HFF-Myc (cell line): ENCODE measurements at places on chromosomes 13 and 19.

- DNase-seq, result no peak
Measured at GRCh38 chr13:25351404-25351803, 20.4 kb upstream of the ATP8A2 start.

- DNase-seq, result no peak
Measured at GRCh38 chr13:110557610-110558305, 3.8 kb downstream of the RAB20 start.

GRCh38 chr13:46894568-46894967, 2.3 kb downstream of the HTR2A start:
- DNase-seq, result no peak

- peak; percentile 76 for DNase-seq
Measured at GRCh38 chr19:52269338-52270261, at the start of gene ZNF766. Gene ZNF766 (plus strand): TSS chr19:52269587. CDS start chr19:52269614, 27 bp downstream.

GRCh38 chr19:16038196-16038695, 38.0 kb upstream of the TPM4 start:
- no peak for DNase-seq

GRCh38 chr13:113584870-113585671, 518 bp downstream of the TFDP1 start:
- no peak for DNase-seq

DNA sequence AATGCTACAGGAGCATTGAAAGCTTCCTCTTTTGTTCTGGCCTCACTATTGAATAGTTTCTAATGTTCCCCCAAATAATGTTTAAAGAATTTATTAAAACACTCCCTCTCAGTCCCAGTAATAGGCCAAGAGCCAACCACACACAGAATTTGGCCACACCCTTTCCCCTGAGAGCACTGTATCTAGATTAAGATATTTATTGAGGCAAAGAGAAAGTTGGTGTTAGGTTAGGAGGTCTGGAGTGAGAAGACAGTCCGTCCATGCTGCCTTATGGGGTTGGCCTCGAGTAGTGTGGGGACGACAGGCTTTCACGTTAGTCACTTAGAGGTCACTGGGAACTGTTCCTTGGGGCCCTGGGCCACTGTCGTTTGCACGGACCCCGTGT, 122.9 kb upstream of the RNF113B start:
- no peak for DNase-seq

- no peak for DNase-seq
Measured at GRCh38 chr19:18697680-18698079, 14.2 kb downstream of the CRTC1 start.

GRCh38 chr13:37752146-37752545, 117.4 kb downstream of the TRPC4 start:
- DNase-seq, result no peak

DNA sequence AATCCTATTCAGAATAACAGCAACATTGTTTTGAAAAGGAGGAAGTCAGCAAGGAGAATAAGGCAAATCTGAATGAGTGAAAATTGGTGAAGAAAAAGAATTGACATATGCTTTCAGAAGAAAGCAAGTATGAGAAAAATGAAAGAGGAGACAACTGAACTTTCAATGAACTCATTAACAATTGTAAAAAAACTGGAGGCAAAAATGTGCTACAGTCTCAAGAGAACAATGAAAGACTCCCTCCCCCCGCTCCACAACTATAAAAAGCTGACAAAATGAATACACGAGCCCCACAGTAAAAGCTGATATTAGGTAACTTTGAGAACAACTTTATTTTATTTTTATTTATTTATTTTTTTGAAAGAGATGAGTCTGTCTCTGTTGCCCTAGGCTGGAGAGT, 373.1 kb downstream of the DIAPH3 start:
- DNase-seq, result no peak

DNA sequence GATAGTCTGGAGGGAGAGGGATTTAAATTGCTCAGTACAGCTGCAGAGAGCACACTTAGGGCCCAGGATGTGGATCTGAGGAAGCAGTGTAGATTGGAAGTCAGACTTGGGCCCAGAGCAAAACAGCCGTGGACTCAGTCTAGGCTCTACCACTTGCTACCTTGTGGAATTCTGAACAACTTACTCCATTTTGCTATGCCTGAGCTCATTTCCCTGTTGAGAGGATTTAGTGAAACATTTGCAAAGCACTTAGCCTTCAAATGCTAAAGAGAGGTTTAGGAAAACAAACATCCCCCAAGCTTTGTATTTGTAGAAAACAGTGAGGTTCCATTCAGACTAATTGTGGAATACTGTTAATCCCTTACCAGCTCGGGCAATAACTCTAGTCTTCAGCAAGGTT, 453.4 kb upstream of the ZNF507 start:
- no peak for DNase-seq

- no peak for DNase-seq
Measured at GRCh38 chr13:107210723-107211030, 642.7 kb upstream of the ARGLU1 start.

DNA sequence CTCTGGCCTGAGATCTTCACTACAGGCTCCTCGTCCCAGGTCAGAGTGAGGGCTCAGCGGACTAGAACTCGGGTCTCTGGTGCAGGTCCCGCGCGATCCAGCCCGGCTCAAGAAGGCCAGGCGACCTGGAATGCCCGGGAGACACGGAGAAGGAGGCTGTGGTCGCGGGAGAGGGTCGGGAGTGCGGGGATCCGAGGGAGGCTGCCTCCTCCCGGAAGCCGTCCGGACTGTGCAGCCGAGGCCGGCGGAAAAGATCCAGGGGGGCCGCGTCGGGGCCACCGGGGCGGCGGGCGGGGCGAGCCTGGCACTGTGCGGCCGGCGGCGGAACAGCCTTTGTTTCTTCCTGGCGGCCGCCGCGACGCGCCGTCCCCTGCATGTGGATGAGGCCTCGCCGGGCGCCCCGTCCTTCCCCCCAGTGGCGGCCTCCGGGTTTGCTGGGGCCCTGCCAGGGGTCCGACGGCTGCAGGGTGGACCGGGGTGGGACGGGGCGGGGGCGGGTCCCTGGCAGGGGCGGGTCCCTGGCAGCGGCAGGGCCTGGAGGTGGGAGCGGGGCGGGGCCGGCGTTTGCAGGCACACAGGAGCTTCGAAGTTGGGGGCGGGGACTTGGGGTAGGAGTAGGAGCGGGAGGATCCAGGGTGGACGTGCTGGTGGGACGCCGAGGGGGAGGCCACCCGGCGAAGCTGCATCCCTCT, 1.0 kb upstream of the SLC7A10 start:
- DNase-seq, result no peak

DNA sequence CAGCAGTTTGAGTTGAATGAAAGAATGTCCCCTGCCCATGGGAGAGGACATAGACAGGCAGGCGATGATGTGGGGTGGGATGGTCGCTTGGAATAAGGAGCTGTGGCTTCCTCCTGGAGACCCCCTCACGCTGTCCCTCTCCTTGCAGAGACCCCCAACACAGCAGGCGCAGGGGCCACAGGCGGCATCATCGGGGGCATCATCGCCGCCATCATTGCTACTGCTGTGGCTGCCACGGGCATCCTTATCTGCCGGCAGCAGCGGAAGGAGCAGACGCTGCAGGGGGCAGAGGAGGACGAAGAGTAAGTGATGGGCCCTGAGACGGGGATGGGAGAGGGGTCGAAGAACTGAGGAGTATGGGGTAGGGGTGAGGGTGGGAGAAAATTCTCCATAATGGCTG, 9.0 kb upstream of the TOMM40 start:
- DNase-seq, result no peak

DNA sequence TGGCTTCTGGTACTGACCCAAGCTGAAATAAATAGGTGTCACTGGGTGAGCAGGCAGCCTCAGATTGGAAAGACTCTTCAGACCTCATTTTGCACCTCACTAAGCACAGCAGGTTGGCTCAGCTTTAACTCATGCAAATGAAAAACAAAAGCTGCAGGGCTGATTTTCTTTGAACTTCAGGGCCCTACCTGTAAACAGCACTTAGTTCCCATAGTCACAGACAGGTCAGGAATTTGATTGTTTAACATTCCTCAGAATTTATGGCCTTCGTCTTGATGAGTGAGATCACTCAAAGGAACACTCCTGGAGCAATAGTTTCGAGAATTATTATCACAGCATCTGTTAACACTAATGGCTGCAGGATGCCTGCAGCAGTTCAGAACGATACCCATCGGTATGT, 718.5 kb downstream of the EFNB2 start:
- DNase-seq, result no peak

DNA sequence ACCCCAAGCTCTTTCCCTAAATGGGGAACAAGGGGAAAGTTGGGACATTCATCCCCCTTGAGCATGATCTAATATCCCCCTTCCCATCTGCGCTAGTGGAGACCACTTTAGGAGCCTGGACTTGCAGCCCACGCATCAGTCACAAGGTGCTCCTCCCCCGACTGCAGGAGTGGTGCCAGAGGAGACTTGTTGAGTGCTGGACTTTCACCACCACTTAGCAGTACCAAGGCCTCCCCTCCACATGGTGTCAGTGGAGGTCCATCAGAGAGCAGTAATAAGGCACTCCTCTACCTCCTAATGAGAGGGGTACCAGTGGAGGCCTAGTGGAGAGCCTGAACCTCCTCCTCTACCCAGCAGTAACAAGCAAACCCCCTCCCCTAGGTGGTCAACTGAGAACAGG, 22.5 kb downstream of the CAB39L start:
- no peak for DNase-seq
